ENCODE measurements at places on chromosomes 2 and 18. TPM values are rescaled to one million over a fixed set of nuclear protein-coding genes. Genes with fewer than 3 reads are reported as not detected.

FAM161A gene
- 0.76 TPM for total RNA-seq

NOL4 gene
- not detected for total RNA-seq

SERPINE2 gene
- 1.8 TPM for total RNA-seq

CXCR4 gene
- total RNA-seq = 26.8 TPM

LIPG gene
- 1.3 TPM for total RNA-seq

CTNNA2 gene
- not detected for total RNA-seq
